ENCODE measurements at places on chromosomes 1 and 21.

DNA sequence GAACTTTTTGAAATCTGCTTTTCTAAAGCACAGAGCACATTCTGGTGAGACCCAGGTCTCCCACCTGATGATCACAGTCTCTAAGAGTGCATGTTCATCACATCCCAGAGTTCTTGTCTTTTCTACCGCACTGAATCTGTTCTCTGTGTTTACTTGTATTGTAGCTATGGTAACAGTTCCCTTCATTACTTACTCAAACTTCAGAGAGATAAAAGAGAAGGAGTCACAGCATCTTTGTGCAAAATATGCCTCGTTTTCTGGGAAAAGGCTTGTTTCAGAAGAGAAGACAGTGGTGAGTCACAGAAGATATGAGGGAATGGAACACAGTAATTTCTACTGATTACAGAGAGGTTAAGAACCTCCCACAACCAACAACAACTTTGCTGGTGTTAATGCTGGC is 580.6 kb downstream of the PLA2G4A start:
- DNase-seq, result no peak

DNA sequence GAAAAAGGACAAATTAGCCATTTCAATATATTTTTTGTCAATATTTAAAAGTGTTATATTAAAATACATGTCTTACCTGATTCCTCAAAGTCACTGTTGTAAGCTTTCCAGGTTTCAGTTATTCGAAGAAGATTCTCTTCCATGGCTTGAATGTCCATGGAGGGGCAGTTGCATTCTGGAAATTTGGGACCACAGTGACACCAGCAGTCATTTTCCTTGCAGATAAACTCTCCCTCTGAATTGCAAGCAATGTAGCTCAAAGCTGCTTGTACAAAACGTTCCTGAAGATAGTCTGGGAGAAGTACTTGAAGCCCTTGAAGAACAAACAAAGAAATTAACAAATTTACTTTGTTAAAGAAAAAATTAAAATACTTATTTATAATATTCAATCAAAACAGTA is 251.7 kb downstream of the BRINP3 start:
- DNase-seq, result no peak

GRCh38 chr1:2539312-2539907 is 9.3 kb upstream of the HES5 start:
- DNase-seq, result peak; percentile 66

DNA sequence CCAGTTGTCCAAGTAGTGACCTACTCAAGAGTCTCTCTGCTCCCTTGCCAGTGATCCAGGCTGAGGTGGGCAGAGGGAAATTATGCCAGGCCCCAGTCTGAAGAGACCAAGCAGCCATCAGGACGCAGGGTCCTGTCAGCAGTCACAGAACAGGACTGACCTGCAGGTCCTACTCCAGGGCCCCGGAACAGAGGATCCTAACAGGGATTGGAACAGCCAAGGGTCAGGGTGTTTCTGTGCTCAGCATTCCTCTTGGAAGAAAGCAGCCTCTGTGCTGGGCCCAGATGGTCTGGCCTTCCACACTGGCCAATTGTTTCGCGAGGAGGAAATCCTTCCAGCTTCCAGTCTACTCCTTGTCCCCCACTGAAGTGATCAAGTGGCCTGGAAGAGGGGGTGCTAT is 41.6 kb upstream of the USP1 start:
- no peak for DNase-seq

DNA sequence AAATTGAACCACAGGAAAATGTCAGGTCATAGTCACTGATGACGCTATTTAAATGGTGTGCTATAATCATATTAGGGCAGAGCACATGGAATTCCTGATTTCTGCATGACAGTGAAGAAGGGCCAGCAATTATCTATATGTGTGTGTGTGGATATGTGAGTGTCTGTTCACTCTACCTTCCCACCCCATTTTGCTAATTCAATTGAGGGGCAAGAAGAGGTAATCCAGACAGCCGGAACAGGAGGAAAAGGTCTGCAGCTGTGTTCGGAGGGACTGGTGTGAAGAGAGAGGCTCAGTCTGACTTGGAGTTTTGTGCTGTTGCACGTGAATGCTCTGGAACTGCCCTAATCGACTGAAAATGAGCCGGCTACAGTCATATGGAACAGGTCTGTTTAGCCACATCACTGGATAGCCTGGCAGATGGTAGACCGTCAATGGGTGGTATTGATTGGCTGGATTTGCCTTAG is 5.1 kb upstream of the ELAVL4 start:
- no peak for DNase-seq

DNA sequence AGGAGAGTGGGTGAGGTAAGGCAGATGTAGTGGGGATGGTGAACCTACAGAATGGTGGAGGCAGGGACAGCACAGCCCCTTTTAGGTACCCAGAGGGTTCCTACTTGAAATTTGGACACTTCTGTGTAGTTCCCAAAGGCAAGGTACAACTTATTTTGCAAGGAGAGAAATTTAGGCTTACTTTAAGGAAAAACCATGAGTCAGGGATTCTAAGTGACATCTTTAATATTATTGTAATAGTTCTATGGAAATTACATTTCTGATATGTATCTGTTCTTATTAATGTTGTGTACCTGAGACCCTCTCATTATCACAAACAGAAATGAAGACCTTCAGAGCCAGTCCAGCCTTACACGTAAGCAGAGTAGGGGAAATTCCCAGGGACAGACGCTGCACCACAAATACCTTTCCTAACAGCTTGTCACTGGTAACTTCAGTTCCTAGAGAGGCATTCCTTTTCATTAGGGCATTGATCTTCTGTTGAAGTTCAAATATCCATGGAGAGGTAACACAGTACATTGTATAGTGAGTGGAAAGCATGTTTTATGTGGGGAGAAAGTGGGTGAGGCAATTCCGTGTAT is 7.9 kb downstream of the DYRK3 start:
- no peak for DNase-seq

DNA sequence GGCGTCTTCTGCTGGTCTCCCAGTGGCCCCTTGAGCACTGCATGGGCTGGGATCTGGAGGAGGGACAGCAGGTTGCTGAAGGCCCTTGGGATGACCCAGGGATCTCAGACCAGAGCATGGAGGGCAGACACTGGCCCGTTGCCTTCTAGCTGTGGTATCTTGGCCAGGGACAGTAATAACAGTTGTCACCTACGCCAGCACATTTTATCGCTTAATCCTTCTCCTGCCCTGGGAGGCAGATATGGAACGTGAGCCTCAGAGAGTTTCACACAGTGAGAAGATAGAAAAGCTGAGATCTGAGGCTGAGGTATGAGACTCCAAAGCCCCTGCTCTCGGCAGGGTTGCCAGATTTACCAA is 40.1 kb upstream of the RD3 start:
- DNase-seq, result no peak

DNA sequence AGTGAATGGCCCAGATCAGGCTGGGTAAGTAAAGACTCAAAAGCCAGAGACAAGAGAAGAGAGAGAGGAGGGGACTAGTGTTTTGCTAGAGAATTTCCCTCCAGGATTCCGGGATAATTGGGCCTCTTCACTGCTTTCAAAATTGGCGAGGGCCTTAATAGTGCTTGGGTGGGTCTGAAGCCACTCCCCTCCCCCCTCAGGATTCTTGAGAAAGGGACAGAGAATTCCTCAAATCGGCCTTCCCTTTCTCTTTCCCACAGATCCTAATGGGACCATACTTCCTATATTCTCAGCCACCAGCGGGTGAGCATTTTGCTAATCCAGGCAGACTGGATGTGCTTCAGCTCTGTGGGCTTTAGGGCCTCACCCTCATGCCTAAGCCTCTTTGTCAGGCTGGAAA is 11.9 kb downstream of the SFN start:
- DNase-seq, result no peak

DNA sequence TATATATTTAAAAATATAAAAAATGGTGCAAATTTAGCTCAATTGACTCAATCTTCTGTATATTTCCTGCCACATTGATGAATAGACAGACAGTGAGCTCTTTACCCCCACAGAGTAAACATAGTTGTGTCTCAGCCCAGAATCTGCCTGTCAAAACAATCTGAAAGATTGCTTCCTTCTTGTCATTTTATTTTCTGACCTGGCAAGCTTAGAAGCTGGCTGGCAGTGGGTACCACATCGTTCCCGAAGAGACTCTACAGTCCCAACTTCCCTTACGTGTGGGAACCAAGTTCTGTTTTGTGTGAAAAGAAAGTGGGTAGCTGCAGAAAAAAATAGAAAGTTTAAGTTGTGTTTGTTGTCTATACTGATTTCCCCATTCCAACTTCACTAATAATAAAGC is 629.3 kb upstream of the NEGR1 start:
- DNase-seq, result no peak

DNA sequence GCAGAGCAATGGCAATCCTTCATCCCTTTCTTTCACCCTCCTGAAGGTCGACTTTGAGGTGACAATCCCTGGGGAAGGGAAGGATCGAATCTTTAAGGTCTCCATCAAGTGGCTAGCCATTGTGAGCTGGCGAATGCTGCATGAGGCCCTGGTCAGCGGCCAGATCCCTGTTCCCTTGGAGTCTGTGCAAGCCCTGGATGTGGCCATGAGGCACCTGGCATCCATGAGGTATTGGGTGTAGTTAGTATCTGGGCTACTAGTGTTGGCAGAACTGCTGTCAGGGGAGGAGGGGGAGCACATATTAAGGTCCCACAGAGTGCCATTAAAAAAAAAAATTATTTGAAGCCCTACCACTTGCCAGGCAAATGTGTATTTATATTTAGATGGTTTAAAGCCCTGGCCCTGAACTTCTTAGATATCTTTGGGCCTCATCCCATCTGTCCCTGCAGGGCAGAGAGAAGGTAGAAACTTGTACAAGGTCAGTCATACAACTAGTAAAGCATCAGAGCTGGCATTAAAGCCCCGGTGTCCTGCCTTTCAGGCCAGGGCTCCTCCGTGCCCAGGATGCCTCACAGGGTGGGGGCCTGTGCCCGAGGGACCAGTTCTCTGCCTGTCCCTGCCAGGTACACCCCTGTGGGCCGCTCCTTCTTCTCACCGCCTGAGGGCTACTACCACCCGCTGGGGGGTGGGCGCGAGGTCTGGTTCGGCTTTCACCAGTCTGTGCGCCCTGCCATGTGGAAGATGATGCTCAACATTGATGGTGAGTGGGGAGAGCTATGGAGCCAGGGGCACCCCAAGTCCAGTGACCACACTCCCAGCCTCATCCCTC is 10.3 kb downstream of the AGO1 start:
- DNase-seq, result no peak

- no peak for DNase-seq
These were observed 71.6 kb upstream of the CNIH3 start for GRCh38 chr1:224544346-224545110.

- DNase-seq, result no peak
These were observed 37.4 kb downstream of the GADD45A start for GRCh38 chr1:67722292-67722944.

- no peak for DNase-seq
These were observed 18.2 kb upstream of the RC3H1 start for GRCh38 chr1:174040387-174040786.

- DNase-seq, result no peak
These were observed 3.5 kb downstream of the MINDY1 start for GRCh38 chr1:151003180-151003579.

DNA sequence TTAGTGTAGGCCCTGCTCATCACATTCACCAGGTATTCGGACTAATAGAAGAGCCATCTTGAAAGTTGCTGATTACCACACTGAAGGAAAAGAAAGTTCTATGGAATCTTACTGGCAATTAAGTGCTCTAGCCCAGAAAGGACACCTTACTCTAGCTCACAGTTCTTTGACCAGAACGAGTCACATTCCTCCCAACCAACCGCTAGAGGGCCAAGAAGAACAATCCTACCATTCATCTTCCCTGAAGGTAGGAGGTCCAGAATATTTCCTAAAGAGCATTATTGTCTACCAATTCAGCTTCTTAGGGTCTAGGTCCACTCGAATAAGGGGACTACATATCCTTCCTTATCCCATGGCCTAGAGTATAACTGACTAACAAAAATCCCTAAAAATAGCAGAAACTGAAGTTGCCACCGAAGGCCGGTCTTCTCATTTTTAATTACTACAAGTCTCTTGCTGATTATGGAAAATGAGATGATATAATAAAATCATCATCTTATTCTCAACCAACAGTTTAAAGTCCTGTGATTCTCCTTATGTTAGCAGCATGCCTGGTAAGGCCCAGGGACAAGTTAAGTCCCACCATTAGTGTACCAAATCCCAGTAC is 2.7 kb upstream of the FMO1 start:
- DNase-seq, result peak; percentile 8

DNA sequence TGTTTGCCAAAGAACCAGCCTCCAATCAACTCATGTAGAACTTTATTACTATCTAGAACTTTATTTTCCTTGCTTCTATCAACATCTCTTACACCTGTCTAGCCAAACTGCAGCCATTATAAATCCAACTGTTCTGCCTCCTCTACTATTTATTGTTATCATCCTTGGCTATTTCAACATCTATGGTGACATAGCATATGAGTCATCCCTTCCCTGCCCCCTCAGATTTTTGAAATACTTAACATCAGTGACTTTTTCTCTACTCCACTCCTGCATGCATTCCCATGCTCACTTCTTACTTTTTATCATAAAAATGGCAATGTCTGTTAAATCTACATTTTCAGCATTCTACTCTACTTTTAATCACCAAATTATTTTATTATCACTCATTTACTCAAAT is 544.9 kb upstream of the NEGR1 start:
- DNase-seq, result no peak

- DNase-seq, result peak; percentile 72
These were observed 21.6 kb upstream of the TRAF5 start for GRCh38 chr1:211305044-211305443.

- no peak for DNase-seq
These were observed 32.9 kb upstream of the AGPAT3 start for GRCh38 chr21:43832158-43832550.

All from activated CD4-positive, alpha-beta T cell treated with anti-CD3 and anti-CD28 coated beads for 48 hours (primary cell).